ENCODE measurements at places on chromosomes 6 and 20. TPM values are rescaled to one million over a fixed set of nuclear protein-coding genes. Genes with fewer than 3 reads are reported as not detected.

DNA sequence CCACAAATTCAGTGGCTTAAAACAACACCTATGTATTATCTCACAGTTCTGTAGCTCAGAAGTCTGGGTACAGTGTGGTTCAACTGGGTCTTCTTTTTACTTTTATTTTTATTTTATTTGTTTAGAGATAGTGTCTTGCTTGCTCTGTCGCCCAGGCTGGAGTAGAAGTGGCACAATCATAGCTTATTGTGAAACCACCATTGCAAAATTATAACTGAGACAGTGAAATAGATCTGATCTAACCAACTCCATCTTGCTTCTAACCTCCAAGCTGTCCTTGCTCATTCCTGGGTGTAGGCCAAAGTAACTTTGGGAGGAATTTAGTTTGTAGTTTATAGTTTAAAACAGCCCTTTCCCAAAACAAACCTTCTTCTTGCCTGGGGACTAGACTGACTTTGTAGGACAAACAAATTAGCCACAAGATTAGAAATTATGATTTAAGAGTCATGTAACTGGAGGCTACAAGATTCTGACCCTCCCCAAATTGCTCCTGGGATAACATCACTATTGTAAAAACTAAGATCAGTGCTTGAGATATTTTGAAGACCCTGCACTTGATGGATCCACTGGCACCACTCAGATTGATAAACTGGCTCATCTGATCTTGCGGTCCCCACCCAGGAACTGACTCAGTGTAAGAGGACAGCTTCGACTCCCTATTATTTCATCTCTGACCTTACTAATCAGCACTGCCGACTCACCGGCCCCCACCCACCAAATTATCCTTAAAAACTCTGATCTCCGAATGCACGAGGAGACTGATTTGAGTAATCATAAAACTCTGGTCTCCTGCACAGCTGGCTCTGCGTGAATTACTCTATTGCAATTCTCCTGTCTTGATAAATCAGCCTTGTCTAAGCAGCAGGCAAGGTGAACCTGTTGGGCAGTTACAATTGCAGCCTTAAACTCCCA, 193.4 kb upstream of the CDYL start:
- peaks cover 23% of the 10 kb centered on the region for H3K4me1 ChIP-seq
- H3K27me3 ChIP-seq: no peaks in the 10 kb centered on the region
- H3K4me3 ChIP-seq: no peak overlapping the region
- no peak overlapping the region for H3K27ac ChIP-seq
- no peaks in the 10 kb centered on the region for H3K36me3 ChIP-seq

DNA sequence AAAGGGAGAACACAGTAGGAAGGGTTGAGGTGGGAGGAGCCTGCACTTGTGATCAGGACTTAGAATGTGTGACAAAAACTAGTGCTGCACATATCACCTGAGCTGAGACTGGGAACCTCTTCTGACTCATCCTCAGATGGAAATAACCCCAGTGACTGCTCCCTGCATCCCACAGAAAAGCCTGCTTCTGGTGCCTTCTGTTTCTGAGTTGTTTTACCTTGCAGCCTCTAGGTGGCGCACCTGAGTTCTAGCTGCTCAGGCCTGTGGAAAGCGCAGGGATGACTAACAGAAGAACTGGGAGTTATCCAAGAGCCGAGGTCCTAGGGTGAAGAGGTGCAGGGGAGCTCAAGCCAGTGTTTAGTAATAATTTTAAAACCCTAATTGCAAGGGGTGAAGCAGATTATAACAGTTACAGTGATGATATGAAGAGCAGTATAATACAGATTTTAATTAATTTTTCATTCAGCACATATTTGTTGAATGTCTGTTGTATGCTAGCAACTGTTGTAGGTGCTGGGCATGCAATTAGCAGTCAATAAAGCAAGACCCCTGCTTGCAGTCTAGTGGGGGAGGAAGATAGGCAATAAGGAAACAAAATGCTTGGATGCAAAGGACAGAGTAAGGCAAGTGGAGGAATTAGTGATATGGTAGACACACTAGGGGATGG, 302.5 kb downstream of the DHX35 start:
- no peak overlapping the region for H3K4me3 ChIP-seq
- no peaks in the 10 kb centered on the region for H3K4me1 ChIP-seq
- H3K27ac ChIP-seq: no peak overlapping the region
- no peaks in the 10 kb centered on the region for H3K36me3 ChIP-seq
- peak; percentile 62 for DNase-seq
- H3K27me3 ChIP-seq: no peaks in the 10 kb centered on the region

DNA sequence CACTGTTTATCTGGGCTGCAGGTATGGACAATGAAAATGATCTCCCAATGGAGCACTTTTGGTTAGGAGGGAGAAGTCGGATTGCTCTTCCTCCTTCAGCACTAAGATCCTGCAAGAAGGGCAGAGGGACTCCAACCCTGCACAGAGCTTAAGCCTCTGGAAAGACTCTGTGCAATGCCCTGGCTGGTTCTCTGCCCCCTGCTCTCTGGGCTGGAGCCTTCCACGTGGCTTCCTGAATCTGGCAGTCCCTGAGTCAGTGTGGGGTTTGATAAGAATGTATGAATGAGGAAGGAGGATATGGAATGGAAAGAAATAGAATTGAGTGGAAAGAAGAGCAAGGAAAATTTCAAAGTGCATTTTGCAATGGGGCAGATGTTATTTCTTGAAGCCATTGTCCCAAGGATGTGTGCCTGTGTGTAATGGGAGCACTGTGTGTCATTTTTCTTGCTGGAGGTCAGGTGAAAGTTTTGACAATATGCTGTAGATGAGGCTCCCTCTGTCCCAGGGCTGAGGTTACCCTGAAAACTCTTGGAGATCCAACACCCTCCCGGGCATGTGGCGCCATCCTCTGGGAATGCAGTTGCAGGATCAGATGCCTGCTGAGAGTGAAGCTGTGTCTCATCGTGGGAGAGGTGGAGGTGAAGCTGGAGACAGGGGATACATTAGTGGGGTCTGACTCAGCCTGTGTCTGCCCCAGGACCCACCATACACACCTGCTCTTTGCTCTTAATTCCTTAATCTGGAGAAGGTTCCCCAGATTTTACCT, 16.3 kb upstream of the CST9L start:
- no peak overlapping the region for H3K27ac ChIP-seq
- DNase-seq: no peak
- H3K36me3 ChIP-seq: no peaks in the 10 kb centered on the region

GRCh38 chr6:43013097-43013842, 476 bp downstream of the MEA1 start:
- peak overlapping the region; percentile 84 for H3K27ac ChIP-seq
- no peak for DNase-seq
- peaks cover 56% of the 10 kb centered on the region for H3K36me3 ChIP-seq

GRIK2 gene
- total RNA-seq: not detected

SIRPB1 gene
- total RNA-seq: 14.0 TPM

RTF2 gene
- total RNA-seq: 62.5 TPM

All from stomach (tissue), 19 donors.